Putamen (tissue), 1 donor: ENCODE measurements at places on chromosomes 12 and 14.

DNA sequence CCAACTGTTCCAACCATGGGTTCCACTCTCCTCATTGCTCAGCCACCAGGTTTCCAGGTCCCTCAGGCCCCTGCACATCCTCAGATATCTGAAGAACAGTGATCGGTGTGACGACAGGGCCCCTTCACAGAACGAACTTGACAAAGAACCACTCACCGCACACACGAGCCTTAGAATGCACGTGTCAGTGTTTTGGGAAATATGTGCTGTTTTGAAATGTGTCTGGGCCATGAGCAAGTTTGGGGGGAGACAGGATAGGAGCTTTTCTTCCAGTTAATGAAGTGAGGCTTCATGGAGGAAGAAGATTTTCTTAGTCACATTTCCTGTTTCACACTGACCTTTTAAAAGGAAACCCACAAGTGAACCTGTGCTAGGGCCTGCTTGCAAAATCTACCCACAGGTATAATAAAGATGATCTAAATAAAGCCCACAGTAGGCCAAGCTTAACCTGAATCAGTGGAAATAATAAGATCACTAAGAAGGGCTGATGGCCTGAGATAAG, 58.6 kb downstream of the ZFP36L1 start:
- DNase-seq: no peak

GRCh38 chr12:6328945-6329702, 12.8 kb downstream of the TNFRSF1A start:
- no peak for DNase-seq

DNA sequence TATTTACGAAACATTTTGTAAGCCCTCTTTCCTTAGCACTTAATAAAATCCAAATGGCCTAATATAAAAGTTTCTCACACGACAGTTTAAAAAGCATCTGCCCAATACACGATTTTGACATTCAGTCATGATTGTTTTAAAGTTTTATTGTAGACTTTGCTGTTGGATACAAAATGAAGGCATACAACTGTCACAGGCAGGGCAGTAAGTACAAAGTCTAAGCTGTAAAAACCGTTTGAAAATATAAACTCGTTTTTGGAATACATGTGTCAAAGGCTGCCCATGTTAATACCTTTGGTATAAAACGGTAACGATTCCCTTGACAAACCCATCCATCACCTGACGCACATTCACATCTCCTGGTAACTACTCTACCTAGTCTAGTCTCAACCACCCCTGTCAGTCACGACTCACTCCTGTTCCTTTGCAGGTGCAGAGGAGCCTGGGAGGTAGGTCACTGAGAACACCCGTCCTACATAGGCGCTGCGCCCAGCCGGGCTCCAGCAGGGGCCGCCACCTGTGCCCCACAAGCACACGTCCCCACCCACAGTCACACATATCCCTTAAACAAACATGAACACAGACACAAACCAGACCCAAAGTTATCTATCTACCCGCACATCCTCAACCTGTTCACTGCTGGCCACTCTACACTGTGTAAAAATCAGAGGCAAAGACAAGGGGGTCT, 27.1 kb downstream of the KCTD10 start:
- no peak for DNase-seq

- no peak for DNase-seq
Measured at GRCh38 chr12:49243631-49244030, 21.3 kb upstream of the TUBA1C start.

- no peak for DNase-seq
Measured at GRCh38 chr12:50182461-50182860, 15.3 kb upstream of the CERS5 start.

DNA sequence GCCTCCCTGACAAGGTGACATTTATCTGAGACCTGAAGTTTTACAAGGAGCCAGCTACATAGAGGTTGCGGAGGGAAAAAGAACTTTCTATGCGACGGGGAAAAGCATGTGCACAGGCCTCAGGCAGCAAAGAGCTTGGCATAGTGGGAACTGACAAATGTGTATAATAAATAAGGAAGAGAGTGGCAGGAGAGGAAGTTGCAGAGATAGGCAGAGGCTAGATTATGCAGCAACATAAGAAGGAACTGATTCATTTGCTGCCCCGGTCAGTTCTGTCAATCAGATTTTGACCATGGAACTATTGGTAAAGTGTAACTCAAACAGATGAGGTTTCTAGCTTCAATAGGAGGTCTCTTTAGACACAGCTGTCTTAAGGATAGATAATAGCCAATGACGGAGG, 33.7 kb upstream of the RIC8B start:
- no peak for DNase-seq

DNA sequence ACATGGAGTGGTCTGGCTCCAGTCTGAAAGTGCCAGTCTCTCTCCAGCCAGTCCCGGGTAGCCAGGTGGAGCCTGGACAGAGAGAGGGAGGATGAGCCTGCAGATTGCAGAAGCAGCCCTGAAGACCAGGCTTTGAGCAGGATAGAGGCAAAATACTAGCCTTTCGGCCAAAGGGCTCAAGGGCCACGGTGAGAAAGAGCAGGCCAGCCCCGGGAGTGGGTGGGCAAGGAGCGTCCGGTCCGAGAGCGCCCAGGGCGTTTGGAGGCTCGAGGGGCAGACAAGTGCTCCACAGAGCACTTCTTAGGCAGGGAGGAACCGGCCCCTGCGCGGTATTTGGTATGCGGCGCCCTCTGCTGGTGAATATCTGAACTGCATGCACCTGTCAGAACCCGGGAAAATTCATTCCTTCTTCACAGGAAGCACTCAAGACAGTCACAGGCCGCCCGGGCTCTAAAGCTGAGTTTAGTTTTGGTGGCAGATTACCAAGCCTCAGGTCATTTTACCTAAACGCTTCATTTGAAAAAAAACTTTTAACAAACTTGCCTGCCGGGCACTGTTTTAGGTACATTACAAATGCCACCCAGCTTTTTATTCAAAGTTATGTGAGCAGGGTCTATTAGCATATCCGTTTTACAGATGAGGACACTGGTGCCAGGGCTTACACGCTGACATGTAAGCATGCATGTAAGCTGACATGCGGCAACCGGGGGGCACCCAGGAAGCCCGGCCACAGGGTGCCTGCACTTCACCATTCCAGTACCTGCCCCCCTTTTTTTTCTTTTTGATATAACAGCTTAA, 21.0 kb upstream of the PSMC1 start:
- DNase-seq: peak; percentile 37

DNA sequence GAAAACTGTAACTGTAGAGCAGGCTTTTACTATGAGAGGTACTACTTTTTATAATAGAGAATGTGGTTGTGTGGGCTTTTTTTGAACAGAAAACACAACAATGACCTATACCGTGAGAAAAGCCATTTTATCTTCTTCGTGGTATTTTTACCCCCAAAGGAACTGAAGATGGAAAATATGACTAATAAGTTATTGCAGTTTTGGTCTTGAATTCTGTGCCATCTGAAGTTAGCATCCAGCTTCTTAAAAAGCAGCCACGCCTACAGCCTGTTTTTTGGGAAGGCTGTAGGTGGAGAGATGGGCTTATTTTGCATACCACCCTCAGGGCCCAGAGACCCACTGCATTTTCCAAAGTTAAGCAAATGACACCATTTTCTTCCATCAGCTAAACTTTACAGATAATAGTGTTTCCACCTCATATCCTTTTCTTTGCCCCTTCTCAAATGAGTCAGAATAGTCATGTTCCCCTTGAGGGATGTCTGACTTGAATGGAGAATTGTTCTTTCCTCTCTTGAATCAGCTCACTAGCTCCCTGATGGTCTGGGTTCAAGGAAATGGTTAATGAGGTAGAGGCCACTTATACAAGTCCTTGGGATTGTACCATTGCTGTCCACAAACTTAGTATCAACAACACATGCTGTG, 53.0 kb downstream of the TBC1D30 start:
- DNase-seq: no peak

DNA sequence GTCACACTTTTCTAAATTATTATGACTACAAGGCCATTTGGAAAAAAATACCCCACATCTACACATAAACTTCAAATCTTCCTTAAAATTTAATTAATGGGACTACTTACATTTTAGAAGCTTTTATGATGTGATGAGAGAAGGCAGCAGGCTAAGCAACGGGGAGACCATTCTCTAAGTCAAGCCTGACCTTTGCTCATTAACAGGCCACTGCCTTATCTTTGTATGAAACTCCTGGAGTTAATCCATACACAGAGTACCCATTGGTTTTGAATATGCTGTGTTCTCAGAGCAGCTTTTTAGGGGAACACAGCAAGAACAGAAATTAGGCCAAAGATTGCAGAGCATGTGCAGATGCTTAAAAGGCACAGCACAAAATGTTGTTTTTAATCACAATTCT, 35.5 kb upstream of the LRIG3 start:
- DNase-seq: no peak

GRCh38 chr14:35855876-35856481, 29.8 kb downstream of the BRMS1L start:
- no peak for DNase-seq

DNA sequence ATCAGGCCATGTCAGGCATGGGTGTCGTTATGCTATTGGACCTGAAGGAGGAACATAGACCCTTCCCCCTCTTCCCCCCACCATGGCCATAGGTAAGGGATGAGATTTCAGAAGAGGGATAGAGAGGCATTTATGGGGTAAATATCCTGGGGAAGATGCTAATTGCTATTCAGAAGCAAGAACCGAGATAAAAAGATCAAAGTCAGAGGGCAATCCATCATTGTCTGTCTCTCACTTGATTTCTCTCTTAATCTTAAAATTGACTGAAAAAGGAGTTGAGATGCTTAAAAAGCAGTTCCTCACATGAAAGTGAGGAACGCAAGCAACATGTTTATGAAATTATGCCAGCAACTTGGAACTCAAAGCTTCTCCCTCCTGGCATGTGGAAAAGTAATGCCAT, 212.0 kb downstream of the RPAP3 start:
- no peak for DNase-seq

DNA sequence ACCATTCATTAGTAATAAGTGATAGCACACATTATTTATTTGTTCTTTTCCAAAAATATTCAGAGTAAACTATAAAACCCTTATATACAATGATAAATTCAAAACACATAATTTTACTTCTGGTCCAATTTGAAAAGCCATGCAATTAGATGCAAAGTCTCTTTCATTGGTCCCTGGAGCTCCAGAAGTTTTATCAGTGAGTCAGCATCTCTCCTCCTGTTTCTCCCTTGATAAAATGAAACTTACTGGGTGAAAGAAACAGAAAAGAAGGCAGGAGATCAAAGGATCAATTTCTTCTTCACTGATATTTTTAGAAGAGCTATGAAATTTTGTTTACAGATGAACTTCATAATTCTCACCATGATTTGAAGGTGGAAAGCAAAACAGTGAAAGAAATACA, 47.5 kb downstream of the IFNG start:
- DNase-seq: no peak

GRCh38 chr12:77005611-77006098, 59.7 kb downstream of the E2F7 start:
- DNase-seq: no peak

GRCh38 chr12:78149459-78149858, 318.8 kb downstream of the NAV3 start:
- DNase-seq: no peak

- DNase-seq: no peak
Measured at GRCh38 chr14:88950069-88950468, 125.6 kb downstream of the TTC8 start.

GRCh38 chr12:31007636-31008175, 66.0 kb upstream of the DDX11 start:
- DNase-seq: no peak

DNA sequence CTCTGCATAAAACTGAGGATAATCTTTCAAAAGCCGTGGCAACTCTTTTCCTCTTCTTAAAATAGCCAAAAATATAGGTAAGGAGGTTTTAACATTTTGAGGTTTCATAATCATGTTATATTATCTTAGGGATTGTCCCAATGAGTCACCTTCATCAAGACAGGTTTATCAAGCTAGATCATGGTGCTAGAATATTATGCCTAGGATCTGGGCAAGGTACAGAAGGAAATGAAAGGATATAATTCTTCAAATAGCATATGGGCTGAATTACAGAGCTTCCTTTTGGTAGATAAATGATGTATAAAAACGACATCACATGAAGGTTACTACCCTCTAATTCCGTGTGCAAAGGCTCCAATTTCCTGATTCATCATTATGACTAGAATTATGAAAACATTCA, 28.6 kb upstream of the TBC1D15 start:
- no peak for DNase-seq

GRCh38 chr12:49131894-49132461, 783 bp upstream of the TUBA1B start:
- peak; percentile 26 for DNase-seq

DNA sequence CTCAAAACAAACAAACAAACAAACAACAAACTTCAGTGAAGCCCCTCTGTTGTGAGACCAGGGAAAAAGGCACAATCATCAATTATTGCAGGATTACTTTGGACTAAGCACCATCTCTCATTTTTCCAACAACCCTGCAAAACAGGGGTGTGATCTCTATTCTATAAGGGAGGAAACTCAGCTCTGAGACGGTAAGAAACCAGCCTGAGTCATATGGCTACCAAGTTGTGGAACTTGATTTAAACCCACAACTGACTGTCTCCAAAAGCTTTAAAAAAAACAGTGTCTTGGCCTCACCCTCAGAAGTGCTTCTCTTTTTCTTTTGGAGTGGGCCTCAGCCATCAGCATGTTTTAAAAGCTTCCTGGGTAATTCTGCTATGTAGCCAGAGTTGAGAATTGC, 49.8 kb downstream of the RIN3 start:
- peak; percentile 21 for DNase-seq

DNA sequence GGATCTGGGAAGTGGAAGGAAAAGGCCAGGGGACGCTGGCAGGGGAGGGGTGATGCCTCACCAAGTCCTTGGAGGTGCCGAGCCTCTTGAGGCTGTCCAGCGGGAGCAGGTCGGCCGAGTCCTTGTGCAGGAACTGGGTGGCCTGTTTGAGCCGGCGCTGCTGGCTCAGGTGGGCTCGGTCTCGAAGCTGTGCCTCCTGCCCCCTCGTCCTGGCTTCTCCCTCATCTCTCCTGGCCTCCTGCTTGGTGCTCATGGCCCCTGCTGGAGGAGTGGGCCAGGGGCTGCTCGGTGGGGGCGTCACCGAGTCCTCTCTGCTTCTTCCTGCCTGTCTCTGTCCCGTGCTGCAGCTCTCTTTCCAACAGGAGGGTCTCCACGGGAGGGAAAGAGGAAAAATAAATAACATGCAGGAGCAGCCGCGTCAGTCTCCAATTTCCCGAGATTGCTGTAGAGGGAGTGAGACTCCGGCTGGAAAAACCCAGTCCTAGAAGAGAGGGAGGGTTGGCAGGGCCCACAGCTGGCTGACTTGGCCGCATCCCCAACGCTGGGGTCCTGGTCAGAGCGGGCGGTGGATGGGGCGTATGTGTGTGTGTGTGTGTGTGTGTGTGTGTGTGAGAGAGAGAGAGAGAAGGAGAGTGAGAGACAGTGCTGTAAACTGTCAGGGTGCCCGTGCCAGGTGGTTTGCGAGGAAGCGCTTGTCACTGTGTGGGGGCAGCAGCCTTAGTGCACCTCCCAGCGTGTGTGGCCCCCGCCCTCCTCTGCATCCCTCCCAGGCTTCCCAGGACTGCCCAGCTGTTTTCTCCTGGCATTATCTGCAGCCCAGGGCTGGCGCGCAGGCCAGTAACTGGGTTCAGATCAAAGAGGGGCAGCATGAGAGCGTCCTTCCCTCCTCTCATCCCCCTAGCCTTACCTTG, at the start of gene NRIP2:
Gene NRIP2, minus strand, starts transcription at position 455 of the 911 bp plus-strand sequence. Its CDS starts 52 bp downstream, at position 403.
- peak; percentile 72 for DNase-seq
